ENCODE measurements at places on chromosomes 13 and 19.

GRCh38 chr19:504616-505015 is 2.7 kb upstream of the TPGS1 start:
- DNase-seq: no peak

DNA sequence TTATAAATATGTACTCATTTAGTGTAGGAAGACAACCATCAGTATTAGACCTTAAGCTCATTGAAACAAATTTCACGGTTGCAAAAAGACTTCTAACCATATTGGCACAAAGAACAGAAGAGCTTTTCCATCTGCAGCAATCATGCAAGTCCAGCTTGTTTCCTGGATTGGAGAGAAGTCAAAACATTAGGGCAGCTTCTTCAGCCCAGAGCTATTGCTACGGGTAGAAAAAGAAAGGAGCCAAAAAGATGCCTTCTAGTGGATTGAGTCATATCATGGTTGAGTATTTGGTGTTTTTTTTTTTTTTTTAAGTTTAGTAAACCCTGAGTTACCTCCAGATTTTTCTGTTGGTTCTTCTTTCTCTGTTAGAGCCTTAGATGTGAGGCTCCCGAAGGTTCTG is 99.8 kb downstream of the WDFY2 start:
- DNase-seq: no peak

DNA sequence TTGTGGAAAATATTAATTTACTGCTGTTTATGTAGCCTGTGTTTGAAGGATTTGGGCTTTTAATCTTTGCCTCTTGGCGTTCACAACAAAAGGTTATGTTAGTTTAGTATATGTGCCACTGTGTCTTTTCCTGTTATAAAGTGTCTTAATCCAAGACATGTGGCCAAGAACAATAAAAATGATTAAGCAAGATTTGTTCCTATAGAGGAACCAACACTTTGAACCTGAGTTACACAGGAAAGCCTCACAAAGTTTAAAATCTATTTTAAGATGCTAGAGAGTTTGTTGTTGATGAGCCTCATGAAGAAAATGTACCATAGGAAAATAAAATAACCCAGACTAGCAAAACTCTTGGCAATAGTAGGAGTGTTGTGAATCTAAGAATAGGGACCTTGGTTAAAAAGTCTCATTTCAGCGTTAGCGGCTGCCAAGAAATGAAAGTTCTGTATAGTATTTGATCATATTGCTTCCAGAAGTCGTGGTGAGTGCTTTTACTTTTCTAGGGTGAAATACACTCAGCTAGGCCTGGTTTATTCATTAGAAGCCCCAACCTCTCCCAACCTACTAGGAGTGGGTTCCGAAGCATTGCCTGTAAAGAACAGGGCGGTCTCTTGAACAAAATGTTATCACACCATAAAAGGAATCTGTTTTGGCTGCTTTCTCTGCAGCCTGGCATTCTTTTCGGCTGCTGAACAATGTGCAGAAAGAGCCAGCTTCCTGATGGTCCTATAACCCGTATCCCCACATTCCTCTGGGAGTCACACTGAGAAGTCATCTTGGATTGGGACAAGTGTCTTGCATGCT is 102.6 kb downstream of the LRCH1 start:
- peak; percentile 28 for DNase-seq

- no peak for DNase-seq
Measured at GRCh38 chr13:98457053-98457452, 119.9 kb downstream of the STK24 start.

- peak; percentile 86 for DNase-seq
Measured at GRCh38 chr19:1264801-1265614, 4.1 kb upstream of the CIRBP start.

All from neural progenitor cell (in vitro differentiated cells).